Placental epithelial cell (primary cell): ENCODE measurements at places on chromosomes 3 and 15. TPM values are rescaled to one million over a fixed set of nuclear protein-coding genes. Genes with fewer than 3 reads are reported as not detected.

Gene IL17RE
- 44.7 and 50.6 TPM in 2 replicates for total RNA-seq

Gene NDN
- 30.2 and 42.9 TPM in 2 replicates for total RNA-seq

Gene SGO1
- total RNA-seq: 1.7 and 2.0 TPM in 2 replicates

Gene CHP1
- 53.0 and 100 TPM in 2 replicates for total RNA-seq

Gene C3orf85
- not detected in 2 replicates for total RNA-seq

Gene RTP4
- total RNA-seq: not detected in 2 replicates

Gene PDZRN3
- 12.8 and 47.5 TPM in 2 replicates for total RNA-seq

Gene CHRD
- total RNA-seq: under 0.01 TPM in 1 of 2 replicates, not detected in the other

Gene GABRR3
- not detected in 2 replicates for total RNA-seq

Gene ITIH4
- total RNA-seq: 2.0 and 6.7 TPM in 2 replicates

Gene PARP14
- total RNA-seq: 7.0 and 34.9 TPM in 2 replicates

Gene AGBL1
- total RNA-seq: not detected in 2 replicates

Gene SEMA5B
- total RNA-seq: not detected in 2 replicates

Gene FBXO45
- total RNA-seq: 7.5 and 7.9 TPM in 2 replicates

Gene SI
- not detected in 2 replicates for total RNA-seq

Gene NME9
- under 0.01 TPM in 1 of 2 replicates, not detected in the other for total RNA-seq

Gene TMEM207
- not detected in 2 replicates for total RNA-seq

Gene IL5RA
- not detected in 2 replicates for total RNA-seq

Gene ACTC1
- total RNA-seq: 0.11 TPM in 1 of 2 replicates, not detected in the other
